ENCODE measurements at places on chromosomes 5 and 9.

DNA sequence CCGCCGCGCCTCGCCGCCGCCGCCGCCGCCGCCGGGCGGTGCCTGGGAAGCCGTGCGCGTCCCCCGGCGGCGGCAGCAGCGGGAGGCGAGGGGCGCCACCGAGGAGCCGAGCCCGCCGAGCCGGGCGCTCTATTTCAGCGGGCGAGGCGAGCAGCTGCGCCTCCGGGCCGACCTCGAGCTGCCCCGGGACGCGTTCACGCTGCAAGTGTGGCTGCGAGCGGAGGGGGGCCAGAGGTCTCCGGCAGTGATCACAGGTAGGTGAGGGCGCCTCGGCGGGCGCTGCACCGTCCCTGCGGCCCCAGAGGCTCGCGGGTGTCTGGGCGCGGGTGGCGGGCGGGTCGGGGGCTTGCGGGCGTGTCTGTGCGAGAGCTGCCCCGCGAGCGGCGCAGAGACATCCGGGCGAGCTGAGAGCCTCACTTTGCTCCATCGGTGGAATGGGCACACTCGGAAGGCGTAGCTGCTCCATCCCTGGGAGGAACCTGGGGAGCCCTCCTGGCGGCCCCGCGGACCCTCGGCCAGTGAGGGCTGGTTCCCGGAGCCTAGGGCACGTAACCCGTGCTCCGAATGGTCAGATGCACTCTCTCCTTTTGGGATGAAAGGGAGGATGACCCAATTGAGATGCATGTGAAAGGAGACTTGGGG lies 864 bp downstream of the PAPPA start:
- no peak for DNase-seq

- peak; percentile 5 for DNase-seq
Measured at GRCh38 chr9:35406183-35406959, 83.5 kb upstream of the RUSC2 start.

DNA sequence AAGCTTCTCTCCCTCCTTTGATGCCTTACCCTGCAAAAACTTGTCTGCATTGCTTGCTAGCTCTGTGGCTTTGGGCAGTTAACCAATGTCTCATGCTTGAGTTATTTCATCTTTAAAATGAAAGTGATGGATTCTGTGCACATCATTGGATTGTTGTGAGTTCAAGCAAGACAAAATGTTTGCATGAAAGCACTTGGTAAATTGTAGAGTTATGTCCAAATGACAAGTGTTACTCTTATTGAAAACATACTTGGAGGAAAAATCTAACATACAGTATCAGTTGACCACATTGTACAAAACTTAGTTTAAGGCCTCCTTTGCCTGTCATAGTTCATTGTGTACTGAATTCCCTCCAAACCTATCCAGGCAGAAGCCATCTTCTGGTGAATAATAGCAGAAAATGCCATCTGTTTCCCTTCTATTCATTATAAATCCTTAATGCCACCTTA lies 30.0 kb downstream of the TGFBR1 start:
- DNase-seq: no peak

DNA sequence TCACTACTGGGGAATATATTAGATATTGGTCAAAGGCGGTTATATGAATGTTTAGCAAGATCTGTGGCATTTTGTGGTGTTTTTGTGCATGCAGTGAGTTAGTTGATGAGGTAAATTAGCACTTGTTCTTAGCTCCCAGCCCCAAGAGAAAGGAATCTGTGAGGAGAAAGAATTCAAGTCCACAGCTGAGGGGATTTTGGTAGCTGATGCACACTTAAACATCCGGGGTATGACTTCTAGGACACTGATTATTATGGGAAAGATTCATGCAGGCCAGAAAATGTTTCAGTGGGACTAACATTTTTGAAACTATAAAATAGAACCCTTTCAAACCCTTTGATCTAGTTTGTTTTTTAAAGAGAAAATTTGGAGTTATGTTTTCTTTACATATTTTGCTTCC lies 118.2 kb upstream of the RPS23 start:
- no peak for DNase-seq

DNA sequence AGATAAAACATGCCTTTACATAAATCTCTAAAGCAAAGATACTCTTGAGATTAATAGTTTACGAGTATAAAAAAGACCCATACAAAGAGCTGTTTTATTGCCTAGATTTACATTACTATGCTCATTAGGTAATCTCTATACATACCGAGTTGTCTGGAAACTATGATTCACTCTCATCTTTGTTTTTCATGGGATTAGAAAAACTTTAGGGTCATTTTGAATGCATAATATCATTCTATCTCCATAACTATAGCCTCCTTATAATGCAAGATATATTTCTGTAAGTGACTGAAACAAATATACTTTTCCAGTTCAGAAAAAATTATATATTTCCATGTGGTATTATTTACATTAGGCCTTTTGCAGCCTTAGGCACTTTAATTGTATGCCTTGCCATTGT lies 1088.7 kb upstream of the ARRDC3 start:
- no peak for DNase-seq

- no peak for DNase-seq
Measured at GRCh38 chr5:68154119-68154857, 61.3 kb upstream of the PIK3R1 start.

DNA sequence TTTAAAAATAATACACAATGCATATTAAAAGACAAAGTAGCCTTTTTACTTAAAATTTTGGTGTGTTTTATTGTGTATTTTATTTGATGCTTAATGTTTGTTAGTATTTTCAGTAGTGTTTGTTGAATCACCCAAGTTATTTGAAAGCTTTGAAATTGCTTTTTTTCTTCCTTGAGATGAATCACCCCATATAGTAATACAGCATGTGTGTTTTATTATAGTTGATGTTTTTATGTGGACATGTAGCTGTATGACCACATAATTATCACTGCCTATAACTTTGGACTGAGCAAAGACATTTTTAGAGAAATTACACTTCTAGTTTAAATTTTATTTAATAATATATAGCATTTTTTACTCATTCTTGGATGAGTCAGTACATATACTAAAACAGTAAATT lies 18.0 kb downstream of the FAM174A start:
- no peak for DNase-seq

- no peak for DNase-seq
Measured at GRCh38 chr5:32278406-32278805, 34.3 kb downstream of the MTMR12 start.

DNA sequence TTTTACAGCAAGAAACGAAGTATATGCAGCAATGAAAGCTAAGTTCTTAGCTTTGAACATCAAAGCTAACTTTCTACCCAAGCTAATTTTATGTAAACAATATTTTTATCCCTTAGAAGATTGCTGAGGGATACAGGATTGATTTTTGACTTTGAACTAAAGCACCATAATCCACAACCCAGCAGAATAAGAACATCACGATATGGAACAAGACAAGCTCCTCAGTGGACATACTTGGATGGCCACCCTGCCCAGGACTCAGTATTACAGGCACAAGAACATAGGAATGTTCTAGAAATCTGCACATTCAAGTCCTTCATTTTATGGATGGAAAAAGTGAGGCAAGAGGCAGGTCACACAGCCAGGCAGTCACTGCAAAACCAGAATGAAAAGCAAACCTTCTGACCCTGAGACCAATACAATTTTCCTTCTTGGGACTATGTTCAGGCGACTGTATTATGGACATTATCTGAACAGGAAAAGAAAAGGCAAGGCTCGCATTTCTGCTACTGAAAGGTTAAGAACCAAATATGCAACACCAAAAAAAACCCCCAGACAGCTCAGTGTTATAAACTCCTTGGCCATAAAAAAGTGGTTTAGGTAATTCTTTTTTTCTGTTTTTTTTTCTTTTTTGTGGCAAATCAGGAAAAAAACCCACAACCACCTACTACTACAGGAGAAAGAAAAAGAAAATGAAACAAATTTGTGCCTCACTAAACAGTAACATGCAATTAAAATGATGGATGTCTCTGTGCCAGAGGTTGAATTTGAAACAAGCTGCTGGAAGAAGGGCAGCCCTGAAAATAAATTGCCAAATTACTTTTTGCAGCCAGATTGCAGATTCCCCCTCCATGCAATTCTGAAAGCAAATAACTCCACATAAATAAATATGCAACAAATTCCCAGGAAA lies 25.4 kb downstream of the EPB41L4B start:
- no peak for DNase-seq

DNA sequence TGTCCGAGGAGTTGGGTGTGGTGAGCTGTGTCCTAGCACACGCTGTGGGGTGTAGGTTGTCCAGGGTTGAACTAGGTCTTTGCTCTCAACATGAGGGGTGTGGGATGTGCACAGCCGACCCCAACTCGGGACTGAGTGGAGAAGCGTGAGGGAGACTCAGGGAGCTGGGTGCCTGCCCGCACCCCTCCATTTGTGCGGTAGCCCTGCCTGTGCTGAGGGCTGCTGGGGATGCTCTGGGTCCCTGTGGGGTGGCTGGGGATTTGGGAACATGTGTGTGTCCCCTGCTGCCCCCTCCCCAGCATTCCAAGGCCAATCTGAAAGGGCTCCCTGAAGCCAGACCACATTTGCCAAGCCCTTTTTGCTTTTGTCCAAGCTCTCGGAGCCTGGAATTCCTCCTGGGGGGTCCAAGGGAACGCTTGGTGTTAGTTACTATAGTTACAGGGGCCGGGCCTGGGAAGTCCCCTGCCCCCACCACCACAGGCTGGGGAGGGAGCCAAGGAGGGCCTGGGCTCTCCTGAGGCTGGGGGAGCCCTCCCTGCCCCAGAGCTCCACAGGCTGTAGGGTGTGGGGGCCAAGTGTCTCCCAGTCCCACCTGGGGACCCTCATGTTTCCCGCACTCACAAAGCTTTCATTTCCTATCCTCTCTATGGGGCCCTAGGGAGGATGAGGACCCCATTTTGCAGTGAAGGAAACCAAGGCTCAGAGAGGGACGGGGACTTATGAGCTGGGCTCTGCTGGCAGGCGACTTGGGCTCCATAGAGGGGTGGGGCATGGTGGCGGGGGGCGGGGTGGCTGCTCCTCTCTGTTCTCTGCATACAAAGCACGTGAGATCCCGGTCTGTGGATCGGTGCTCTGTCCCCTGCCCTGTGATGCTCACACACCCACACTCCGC lies 1.1 kb downstream of the CRB2 start:
- no peak for DNase-seq

DNA sequence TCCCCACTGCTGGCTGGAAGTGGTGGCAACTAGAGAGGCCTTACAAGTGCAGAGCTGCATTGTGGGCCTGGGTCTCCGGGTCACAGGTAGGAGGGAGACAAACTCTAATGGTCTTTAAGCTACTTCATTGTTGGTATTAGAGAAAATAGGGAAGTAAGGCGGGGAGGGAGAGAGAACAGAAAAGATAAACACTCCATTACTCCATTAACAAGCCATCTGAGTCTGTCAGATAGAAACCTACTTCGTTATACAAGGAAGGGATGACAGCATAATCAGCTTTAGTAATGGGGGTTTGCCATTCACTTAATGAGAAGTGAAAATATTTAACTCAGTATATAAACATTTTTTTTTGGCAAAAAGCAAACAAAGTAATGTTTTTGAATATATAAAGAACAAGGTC lies 107.4 kb downstream of the TLE1 start:
- no peak for DNase-seq

GRCh38 chr9:134592018-134592818 lies 49.4 kb upstream of the COL5A1 start:
- DNase-seq: no peak

DNA sequence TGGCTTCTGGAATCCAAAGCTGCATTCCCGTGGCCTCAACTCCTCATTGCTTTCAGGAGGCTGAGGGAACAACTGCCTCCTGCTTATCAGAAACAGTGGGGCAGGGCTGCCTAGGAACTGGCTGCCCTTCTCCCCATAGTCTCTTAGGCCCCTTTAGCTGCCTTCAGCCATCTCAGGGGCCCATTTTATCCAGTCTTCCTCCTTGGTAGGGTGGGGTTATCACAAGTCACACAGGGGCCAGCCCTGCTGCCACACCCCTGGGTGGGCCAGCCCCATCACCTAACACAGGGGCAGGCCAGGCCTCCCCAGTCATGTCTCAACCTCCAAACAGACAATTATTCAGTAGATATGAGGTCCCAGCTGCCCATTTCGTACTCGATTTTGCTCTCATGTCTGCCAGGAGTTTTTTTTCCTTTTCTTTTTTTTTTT lies 3.9 kb downstream of the ALAD start:
- DNase-seq: no peak

DNA sequence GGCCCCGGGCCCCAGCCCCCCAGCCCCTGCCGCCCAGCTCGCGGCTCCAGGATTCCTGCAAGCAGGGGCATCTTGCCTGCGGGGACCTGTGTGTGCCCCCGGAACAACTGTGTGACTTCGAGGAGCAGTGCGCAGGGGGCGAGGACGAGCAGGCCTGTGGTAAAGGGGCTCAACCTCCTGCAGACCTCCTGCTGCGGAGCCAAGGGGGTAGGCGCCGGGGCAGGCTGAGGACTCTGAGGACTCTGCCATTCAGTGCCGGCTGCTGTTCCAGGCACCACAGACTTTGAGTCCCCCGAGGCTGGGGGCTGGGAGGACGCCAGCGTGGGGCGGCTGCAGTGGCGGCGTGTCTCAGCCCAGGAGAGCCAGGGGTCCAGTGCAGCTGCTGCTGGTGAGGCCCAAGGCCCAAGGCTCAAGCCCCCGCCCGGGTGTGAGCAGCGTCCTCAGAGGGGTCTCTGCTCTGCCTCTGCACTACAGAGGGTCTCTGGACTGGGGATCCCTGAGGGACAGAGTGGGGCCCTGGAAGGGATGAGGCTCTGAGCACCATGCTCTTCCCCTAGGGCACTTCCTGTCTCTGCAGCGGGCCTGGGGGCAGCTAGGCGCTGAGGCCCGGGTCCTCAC lies 3.4 kb downstream of the MAMDC4 start:
- no peak for DNase-seq

DNA sequence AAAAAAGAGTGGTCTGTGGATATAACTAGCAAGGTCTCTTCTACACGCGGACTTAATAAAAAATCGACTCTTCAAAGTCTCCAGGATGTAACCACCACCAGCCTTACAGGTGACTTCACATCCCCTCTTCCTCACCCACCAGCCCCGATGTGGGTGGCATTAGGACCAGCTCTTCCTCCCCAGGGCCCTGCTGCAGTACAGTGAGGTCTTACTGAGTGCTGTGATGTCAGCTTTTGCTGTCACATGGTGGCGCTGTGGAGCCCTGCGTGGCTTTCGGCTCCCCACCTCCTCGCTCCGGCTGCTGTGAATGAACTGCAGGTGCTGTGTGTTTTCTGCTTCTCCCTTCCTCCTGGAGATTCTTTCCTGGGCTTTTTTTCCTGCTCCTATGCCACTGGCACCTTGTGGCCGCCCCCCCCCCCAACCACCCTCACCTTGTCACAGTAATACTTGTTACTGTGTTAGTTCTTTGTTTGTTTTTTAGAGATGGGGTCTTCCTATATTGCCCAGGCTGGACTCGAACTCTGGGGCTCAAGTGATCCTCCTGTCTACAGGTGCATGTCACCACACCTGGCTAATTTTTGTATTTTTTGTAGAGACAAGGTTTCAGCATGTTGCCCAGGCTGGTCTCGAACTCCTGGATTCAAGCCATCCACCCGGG lies 15.8 kb upstream of the RAPGEF1 start:
- DNase-seq: peak; percentile 79

GRCh38 chr5:150065886-150066285 lies 20.5 kb downstream of the CSF1R start:
- peak; percentile 92 for DNase-seq

- DNase-seq: no peak
Measured at GRCh38 chr9:133906932-133907910, 84.9 kb downstream of the VAV2 start.

Data from inflammatory macrophage (primary cell).